Caudate nucleus (tissue), 63 donors: ENCODE measurements at places on chromosomes 11 and 22.

- DNase-seq = no peak
Measured at GRCh38 chr11:17588721-17589120, 41.7 kb downstream of the OTOG start.

- no peak for DNase-seq
Measured at GRCh38 chr11:8826139-8826786, 84.7 kb upstream of the AKIP1 start.

- no peak for DNase-seq
Measured at GRCh38 chr22:42895087-42895486, 38.0 kb upstream of the ARFGAP3 start.

DNA sequence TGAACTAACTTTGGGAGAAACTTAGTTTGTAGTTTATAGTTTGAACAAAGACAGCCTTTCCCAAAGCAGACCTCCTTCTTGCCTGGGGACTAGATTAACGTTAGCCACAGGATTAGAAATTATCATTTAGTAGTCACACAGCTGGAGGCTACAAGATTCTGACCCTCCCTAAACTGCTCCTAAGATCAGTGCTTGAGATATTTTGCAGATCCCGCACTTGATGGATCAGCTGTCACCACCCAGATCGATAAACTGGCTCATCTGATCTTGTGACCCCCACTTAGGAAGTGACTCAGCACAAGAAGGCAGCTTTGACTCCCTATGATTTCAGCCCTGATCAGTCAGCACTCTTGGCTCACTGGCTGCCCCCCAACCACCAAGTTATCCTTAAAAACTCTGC lies 1.6 kb downstream of the SLC22A24 start:
- DNase-seq = no peak

GRCh38 chr11:79198898-79199250 lies 242.0 kb downstream of the TENM4 start:
- DNase-seq = no peak

- no peak for DNase-seq
Measured at GRCh38 chr11:46309814-46310259, 32.4 kb downstream of the CREB3L1 start.

DNA sequence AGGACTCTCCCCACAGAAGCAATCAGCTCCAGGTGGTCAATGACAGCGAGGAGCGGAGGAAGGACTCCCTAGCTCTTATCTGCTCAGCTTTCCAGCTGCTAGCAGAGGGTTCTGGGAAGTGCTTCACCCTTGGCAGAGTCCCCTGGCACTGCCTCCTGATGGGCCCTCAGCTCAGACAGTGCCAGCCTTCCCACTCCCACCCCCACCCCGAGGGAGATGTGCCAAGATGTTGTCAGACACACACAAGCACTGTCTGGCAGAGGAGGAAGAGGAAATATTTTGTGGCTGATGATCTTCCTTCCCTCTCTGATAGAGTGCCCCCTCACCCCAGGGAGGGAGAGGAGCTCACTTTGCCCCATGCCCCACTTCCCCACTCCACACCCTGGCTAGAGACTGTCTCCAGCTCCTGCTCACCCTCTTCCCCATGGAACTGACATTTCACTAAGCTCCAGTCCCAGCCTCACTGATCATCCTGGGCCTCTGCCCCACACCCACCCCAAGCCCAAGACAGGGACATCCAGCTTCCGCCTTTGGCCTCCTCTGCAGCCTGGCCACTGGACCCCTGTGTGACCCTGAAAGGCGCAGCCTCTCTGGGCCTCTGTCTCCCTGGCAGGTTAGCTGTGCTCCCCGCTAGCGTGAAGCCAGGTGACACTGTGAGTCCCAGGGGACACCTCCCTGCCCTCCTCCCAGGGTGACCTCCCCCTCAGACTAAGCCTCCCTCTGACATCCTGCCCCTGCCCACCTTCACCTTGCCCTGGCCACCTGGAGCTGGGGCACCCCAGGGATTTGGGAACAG lies 44.5 kb downstream of the SLCO2B1 start:
- DNase-seq = peak; percentile 13

GRCh38 chr11:114025329-114025907 lies 34.1 kb upstream of the ZBTB16 start:
- no peak for DNase-seq

- DNase-seq = no peak
Measured at GRCh38 chr11:59611570-59612565, 3.7 kb downstream of the OSBP start.

GRCh38 chr11:14835496-14836492 lies 56.2 kb downstream of the CYP2R1 start:
- DNase-seq = no peak

GRCh38 chr11:87459351-87459750 lies 421.6 kb downstream of the TMEM135 start:
- DNase-seq = no peak

DNA sequence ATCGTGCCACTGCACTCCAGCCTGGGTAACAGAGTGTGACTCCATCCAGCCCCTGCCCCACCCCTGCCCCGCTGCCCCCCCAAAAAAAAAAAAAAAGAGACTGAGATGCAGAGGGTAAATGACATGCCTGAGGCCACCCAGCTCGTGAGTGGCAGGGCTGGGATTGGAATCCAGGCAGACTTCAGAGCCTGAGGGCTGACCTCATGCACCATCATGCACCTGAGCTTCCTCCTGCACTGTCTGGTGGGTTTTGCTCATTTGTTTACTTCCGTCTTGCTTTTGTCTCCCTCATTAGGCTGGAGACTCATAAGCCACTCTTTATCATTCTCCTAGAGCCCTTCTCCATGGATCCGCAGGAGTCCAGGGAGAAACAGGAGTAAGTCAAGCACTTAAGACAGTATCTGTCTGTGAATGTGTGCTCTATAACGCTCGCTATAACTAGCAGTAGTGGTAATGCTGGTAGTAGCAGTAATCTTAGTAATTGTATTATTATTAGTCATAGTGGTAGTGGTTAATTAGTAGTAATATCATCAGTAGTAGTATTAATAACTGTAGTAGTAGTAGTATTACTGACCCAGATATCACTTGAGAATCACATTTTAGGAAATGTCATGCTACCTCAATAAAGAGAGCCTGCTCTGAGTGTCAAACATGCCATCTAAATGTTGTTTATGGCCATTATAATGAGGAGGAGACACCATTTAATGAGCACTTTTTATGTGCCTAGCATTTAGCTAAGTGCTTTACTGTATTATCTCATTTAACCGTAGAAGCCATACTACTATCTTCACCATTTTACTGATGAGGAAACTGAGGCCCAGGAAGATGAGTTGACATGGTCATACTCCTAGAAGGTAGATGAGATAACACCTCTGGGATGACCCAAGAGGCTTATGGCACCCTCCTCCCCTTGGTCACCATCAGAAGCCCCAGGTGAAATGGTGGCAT lies 85.0 kb downstream of the NAT10 start:
- no peak for DNase-seq

DNA sequence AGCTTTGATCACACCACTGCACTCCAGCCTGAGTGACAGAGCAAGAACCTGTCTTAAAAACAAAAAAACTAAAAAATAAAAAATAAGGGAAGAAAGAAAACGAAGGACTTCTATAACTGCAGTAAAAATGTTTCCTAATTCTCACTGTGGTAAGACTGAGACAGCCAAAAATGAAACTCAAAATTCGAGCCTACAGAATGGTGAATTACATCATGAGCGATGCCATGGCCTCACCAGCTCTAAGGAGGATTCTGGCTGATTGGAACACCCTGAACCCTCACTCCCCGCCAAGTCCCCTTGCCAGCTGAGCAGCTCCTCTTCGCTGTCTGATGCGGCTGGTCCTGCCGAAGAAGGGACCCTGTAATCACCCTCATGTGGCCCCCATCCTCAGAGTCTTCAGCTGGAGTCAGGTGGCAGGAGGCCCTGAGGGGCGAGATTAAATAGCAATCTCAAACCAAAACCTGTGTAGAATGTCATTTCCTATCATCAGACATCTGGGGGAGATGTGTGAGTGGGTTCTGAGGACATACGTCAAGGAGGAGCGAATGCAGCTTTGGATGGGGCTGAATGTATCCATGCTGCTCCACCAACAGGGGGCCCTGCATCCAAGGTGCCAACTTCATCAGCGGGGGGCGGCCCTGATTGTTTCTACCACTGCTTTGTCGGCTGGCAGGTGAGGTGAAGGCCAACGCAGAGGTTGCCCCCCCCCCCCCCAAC lies 29.2 kb downstream of the PDGFB start:
- DNase-seq = no peak

GRCh38 chr11:48049036-48049435 lies 68.7 kb downstream of the PTPRJ start:
- DNase-seq = no peak

DNA sequence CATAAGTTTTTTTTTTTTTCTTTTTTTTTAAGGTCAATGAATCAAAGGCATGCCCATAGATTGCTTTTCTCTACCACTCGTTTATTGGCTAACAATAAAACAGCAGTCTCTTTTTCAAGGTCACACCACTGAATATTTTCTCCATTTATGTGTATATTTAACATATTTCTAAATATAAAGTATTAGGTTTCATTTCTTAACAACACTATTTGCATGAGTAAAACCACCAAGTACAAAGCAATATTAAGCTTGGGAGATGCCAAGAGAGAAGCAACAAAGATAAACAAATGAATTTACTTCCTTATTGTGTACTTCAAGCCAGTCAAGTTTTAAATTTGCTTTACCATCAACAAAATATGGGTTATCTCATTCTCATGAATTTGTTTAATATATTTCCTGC lies 708.9 kb upstream of the CCDC179 start:
- no peak for DNase-seq

DNA sequence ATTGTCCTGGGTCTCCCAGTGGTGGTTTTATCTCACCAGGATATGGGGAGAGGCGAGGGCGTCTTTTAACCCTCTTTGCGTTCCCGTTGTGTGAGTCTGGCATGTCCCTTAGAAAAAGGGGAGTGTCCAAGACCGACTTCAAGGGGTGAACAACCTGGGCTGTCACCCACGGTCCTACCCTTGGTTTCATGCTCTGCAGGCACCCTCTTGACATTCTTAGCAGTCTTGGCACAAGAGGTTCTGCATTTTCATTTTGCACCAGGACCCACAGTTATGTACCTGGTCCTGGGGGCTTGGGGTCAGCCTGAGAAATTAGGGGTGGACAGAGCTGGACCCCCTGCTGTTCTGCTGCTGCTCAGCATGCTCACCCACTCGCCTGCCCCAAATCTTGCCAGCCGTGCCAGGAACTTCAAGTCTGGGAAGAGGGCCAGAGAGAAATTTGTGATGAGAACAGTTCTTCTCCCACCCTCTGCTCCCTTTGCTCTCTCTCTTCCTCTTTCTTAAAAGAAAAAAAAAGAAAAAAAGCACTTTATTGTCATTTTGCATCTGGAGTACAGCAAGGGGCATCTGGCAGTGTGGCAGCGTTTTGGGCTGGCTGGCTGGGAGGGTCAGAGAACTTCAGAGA lies 471.2 kb downstream of the MIAT start:
- no peak for DNase-seq

DNA sequence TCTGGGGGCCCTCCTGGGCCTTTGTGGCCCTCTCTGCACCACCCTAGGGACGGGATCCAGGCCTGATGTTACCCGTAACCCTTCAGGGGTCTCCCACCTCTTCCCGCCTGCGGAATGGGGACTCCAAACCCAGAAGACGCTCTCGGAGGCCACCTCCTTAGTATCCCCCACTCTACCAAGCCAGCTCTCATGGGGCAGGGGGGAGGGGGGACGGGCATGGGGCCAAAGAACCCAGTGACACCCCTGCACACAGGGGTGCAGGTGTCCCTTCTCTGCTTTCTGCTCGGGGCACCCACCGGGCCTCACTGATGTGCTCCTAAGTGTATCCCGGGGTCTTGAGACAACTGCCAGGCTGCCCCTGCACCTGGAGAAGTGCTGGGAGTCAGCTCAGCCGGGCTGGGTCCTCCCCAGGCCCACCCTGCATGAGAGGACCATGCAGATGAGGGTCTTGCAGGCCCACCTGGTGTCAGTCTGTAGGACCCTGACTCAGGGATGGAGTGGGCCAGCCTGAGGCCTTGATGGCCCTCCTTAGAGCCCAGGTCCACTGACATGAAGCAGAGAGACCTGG lies 176.9 kb downstream of the IGLL1 start:
- DNase-seq = no peak

DNA sequence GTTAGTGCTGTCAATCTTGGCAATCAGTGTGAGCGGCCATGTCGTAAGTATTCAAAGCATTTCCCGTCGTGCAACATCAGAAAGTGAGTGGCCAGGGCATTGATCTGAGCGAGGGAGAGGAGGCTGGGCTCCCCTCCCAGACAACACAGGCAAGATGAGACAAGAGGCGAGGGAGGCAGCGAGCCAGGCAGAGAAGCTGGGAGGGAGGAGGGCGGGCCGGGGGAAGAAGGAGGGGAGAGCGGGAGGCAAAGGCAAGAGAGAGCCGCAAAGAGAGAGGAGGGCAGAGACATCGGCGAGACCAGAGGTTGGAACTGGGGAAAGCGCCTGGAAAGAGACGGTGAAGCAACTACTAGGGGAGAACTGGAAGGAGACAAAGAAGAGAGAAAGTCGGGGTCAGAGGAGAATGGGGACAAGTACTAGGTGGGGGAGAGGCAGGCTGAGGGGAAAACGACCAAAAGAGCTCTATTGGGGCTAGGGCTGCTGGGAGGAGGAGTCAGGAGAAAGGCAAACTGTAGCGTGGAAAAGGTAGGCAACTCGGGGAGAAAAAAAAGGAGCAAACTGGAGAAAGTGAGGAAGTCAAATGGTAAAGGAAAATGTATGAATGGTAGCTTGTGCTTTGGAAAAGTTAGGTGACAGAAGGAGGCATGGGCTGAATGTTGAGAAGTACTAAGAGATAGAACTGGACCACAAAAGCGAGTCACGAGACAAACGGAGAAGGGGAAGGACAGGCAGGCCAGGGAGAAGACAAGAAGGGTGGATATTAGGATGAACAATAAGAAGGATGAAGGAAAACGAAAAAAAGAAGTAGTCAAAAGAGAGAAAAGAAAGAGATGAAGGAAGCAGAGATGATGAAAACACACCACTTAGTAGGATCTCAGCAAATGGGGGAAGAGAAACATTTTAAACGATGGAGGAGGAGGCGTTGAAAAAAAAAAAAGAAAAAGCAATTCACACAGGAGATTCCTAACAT lies 130.5 kb upstream of the C11orf58 start:
- no peak for DNase-seq

- no peak for DNase-seq
Measured at GRCh38 chr11:76579752-76580151, 90.8 kb downstream of the LRRC32 start.

DNA sequence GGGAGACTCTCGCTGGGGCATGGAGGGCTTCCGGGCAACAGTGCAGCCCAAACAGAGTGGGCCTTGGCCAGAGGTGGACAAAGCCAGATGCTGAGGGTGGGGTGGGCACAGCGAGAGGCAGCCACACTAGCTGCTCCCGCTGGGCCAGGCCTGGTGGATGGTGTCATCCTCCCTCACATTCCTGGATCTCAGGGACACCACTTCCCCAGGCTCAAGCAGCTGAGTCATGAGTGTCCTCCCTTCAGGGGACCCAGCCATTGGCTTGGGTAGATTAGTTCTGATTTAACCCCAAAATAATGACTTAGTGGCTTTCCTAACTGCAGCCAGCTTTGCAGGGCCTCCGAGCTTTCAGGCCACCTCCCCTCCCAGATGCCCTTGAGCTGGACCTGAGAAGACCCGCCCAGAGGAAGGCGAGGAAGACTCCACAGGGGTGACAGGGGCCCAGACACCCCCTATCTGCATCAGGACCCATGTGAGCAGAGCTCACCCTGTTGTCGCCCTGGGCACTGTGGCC lies 25.9 kb upstream of the WNT7B start:
- no peak for DNase-seq
